ENCODE measurements at places on chromosomes 7 and 10.

- no peak for DNase-seq
Measured at GRCh38 chr7:94050046-94050445, 45.9 kb upstream of the BET1 start.

DNA sequence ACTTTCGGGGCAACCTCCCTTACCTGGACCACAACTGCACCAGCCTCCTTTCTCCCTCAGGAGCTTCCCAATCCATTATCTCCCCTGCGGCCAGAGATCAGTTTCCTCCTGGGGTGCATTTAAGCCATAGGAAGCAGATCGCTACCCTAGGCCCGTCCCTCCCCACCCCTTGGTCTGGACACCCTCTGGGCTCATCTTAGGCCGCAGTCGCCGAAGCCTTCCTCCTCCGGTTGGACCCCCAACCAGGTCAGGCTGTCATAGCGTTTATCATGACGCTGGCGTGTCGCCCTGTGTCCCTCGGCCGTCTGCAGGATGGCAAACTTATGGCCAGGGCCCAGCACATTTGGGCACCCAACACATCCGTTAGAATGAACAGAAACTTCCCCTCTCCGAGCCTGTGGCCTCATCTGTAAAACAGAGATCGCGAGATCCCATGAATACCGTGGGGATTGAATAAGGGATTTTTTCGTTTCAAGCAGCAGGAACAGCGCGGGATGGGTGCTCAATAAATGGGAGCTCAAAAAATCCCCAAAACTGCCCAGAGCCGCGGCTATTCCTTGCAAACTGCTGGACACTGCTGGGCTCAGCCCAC lies 669 bp upstream of the AP5Z1 start:
- DNase-seq: no peak

GRCh38 chr7:22855049-22855392 lies 32.4 kb upstream of the TOMM7 start:
- no peak for DNase-seq

GRCh38 chr10:64075604-64076003 lies 554.4 kb downstream of the REEP3 start:
- DNase-seq: no peak

GRCh38 chr7:20338285-20338684 lies 7.6 kb downstream of the ITGB8 start:
- no peak for DNase-seq

- no peak for DNase-seq
Measured at GRCh38 chr7:11206177-11206899, 232.7 kb downstream of the PHF14 start.

DNA sequence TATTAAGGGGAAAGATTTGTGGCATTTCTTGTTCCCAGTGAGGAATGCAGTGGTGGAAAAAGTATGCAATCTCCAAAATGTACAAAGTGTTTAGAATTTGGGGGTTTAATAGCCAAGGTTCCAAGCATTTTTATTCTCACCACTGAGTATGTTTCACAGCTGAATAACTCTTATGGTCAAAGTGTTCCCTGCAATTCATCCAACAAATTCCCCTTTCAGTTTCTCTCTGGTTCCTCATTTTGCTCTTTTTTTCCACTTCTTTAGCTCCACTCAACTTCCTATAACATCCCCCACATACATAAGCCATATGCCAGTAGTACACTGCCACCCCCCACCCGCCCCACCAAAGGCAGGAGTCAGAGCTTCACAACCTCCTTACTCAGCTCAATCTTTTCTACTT lies 4.6 kb downstream of the HECW1 start:
- DNase-seq: no peak

DNA sequence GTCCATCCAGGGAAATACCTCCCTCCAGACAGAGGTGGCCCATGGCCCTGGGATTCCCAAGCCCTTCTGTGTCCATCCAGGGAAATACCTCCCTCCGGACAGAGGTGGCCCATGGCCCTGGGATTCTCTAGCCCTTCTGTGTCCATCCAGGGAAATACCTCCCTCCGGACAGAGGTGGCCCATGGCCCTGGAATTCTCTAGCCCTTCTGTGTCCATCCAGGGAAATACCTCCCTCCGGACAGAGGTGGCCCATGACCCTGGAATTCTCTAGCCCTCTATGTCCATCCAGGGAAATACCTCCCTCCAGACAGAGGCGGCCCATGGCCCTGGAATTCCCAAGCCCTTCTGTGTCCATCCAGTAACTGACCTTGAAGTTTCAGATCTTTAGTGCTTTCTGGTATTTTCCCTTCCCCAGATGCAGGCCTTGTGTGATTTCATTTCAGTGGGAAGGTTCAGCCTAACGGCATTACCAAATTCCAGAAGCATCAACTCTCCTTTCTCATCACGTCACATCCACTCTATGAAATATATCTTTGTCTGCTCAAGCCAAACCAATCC lies 28.8 kb upstream of the DIP2C start:
- no peak for DNase-seq

DNA sequence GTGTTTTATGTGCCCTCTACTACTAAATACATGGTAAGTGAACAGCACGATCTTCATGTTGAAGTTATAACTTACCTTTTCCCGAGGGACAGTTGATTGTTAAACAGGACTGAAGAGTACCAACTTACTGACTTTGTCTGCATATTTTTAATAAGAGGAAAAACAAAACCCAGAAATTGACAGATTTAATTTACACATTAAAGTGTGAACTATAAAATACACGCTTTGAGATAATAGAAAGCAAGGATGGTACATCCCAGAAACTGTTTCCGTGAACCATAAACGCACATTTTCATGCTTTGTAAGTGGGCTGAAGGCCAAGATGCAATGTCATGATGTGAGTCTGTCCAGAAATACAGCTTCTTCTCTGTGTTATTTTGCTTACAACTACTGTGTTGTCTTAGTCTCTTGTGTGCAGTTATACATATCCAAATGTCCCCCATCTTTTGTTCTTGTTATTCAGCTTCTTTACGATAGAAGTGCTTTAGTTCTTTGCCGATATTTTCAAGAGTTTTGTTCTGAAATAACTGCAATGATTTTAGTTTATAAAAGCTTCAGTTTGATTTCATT lies 190.1 kb downstream of the MLLT10 start:
- no peak for DNase-seq

GRCh38 chr10:297567-297966 lies 162.3 kb downstream of the ZMYND11 start:
- no peak for DNase-seq

- DNase-seq: no peak
Measured at GRCh38 chr10:123564631-123565030, 101.5 kb upstream of the GPR26 start.

GRCh38 chr7:114639451-114639850 lies 224.8 kb downstream of the FOXP2 start:
- DNase-seq: no peak

GRCh38 chr10:12081879-12082557 lies 13.3 kb downstream of the DHTKD1 start:
- DNase-seq: no peak

GRCh38 chr10:66102756-66103155 lies 823.1 kb upstream of the LRRTM3 start:
- DNase-seq: no peak

GRCh38 chr10:107013258-107014006 lies 151.1 kb downstream of the SORCS1 start:
- DNase-seq: no peak

DNA sequence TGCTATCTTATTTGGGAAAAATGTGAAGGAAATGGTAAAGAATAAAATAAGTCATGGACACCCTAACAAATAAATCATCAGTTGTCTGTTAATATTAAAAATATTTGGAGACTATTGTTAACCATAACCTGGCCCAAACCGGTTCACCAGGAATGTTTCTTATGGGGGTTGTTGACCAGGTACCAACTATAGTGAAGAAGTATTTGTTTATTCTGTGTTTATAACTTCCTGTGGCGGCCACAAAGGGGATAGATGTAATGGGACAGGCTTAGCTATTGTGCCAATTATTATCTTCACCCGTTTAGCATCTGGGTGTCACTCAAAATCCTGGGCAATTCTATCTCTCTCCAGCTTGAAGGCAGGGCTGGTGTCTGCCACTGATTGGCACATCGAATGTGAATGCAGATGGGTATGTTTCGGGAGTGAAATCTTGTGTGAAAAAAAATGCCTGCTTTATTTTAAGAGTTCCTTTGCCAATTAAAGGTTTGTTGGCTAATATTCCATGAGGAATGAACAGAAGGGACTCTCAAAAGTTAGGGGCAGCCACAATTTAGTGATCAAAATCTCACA lies 500.9 kb downstream of the ARL4A start:
- DNase-seq: no peak

DNA sequence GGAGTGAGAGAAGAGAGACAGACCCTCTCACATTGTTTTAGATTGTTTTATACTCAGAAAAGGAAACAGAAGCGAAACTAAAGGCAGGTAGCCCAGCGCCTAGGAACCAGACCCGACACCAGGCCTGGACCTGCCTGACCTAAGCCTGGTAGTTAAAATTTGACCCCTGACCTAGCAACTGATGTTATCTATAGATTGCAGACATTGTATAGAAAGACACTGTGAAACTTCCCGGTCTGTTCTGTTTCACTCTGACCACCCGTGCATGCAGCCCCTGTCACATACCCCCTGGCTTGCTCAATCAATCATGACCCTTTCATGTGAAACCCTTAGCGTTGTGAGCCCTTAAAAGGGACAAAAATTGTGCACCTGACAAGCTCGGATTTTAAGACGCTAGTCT lies 31.6 kb downstream of the VIPR2 start:
- no peak for DNase-seq

DNA sequence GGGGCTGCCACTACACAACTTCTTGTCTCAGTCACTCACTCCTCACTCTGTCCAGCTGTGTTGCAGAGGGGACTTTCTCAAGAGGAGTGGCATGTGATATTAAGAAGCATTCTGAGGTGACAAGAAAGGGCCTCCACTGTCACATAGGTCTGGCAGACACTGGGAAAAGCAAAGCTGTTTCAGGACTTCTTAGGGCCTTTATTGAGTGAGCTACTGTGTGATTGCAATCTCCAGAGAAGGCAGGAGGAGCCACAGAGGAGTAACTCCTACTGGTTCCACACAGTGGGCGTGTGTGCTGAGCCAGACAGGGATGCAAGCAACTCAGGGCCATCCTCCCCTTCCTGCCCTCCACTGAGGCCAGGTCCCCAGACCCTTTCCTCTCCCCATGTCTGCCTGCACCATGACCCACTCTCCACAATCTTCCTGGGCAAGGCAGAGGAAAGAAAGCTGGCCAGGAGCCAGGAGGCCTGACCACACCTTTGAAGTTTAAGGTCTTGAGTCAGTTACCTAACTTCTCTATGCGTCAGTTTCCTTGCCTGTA lies 262.0 kb upstream of the ZMIZ1 start:
- no peak for DNase-seq

DNA sequence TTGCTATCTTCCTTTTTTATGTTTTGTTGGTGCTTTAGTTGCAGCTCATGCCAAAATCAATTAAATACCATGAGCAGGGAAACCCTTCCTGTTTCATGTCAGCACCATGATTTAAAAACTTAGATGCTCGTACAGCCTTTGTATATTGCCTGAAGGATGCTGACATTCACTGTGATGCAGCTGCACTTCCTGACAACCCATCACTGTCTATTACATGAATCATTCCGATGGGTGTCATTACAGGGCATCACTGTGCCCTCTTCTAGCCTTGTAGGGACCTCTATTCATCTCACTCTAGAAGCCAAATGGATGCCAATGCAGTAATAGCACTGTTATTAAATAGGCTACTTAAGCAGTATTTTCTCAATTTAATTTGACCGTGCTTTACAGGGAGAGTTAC lies 18.3 kb upstream of the ITGB1 start:
- no peak for DNase-seq

DNA sequence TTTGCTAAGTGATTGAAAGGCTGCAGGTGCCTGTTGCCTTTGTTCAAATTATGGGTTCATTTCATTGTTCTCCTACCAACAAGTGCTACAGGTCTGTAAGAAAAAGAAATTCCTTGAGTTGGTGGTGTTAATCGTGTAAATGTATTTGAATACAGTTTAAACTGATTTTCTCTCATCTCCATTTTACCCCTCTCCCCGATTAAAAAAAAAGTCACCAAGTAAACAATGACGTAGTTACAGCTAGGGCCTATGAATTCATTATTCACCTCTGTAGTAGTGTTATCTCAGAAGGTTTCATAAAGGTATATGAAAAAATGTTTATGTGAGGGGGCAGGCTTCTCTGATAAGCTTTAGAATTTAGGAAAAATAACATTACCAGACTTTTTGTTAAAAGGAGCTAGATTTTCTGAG lies 1.1 kb downstream of the REEP3 start:
- no peak for DNase-seq

DNA sequence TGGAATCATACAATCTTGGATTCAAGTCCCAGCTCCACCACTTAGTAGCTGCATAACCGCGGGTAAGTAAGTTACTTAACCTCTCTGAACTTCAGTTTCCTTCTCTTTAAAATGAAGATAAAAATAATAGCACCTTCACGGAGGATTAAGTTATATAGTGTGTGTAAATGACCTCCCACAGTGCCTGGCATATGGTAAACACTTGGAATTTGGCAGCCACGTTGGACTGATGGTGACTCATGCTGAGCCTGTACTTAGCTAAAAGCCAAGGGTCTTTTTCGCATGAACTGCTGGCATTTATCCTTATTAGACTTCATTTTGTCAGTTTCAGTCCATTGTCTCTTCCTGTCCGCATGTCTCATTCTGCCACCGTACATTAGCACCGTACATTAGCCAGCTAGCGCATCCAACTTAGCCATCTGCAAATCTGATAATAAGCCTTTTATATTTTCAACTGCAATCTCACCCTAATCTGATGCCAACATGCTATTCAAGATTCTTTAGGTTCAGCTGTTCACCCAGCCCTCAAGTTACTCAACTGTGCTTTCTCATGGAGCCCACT lies 11.2 kb downstream of the SLC13A4 start:
- no peak for DNase-seq

GRCh38 chr10:24756283-24756682 lies 32.6 kb upstream of the ARHGAP21 start:
- no peak for DNase-seq

- no peak for DNase-seq
Measured at GRCh38 chr10:28709001-28709710, 31.8 kb downstream of the BAMBI start.

- DNase-seq: no peak
Measured at GRCh38 chr10:3528271-3528670, 256.7 kb downstream of the KLF6 start.

GRCh38 chr10:27319752-27320431 lies 79.3 kb upstream of the ACBD5 start:
- DNase-seq: peak; percentile 16

DNA sequence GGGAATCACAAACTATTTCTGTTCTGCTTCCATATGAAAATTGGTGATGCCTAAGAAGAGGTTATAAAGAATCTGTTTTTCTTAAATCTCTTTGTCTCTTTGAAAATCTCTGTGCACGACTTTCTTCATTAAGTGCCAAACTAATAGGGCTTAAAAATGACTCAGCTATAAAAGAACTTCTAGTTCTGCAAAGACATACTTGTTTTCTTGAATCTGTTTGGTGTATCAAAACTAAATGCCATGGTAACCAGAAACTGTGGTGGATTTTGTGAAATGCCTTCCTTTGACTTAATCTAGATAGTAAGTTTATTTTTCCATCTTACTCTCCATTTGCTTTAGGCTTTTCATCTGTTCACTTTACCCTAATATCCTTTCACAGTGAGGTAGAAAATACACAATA lies 417.8 kb downstream of the PARD3 start:
- no peak for DNase-seq
